ENCODE measurements at places on chromosomes 7 and 10. TPM values are rescaled to one million over a fixed set of nuclear protein-coding genes. Genes with fewer than 3 reads are reported as not detected.

The ACSL5 gene
- total RNA-seq, result 17.6 TPM

DNA sequence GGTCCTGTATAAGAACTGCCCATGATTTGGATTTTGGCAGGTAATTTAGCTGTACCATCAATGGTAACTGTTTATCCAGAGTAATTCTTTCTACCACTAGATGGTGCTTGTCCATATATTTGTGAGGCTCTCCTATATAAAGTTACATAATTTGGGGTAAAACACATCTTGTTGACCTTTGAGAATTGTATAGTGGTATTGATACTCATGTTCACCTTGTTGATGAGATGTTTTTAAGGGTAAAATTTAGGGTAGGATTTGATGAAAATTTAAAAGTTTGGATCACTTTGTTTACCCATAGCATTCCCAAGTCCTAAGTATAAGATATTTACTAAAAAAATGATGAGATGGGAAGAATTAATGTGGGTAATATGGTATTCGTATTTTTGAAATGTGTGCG, 31.6 kb downstream of the ST7 start:
- peak; percentile 33 for DNase-seq

GRCh38 chr10:17793823-17794644, 15.1 kb upstream of the MRC1 start:
- DNase-seq, result no peak

The IDI1 gene
- total RNA-seq, result 75.5 TPM

- no peak for DNase-seq
Observed at GRCh38 chr10:98444314-98445006, 2.3 kb downstream of the HPS1 start.

- peak; percentile 32 for DNase-seq
Observed at GRCh38 chr7:21690705-21691104, 147.9 kb downstream of the DNAH11 start.

- no peak for DNase-seq
Observed at GRCh38 chr7:95793658-95794057, 21.3 kb downstream of the DYNC1I1 start.

GRCh38 chr10:35435824-35436223, 99.5 kb downstream of the CCNY start:
- DNase-seq, result no peak

The VSTM4 gene
- not detected for total RNA-seq

The OPALIN gene
- not detected for total RNA-seq

The NKX6-2 gene
- total RNA-seq, result not detected

GRCh38 chr7:129650056-129650758, 38.7 kb downstream of the NRF1 start:
- no peak for DNase-seq

DNA sequence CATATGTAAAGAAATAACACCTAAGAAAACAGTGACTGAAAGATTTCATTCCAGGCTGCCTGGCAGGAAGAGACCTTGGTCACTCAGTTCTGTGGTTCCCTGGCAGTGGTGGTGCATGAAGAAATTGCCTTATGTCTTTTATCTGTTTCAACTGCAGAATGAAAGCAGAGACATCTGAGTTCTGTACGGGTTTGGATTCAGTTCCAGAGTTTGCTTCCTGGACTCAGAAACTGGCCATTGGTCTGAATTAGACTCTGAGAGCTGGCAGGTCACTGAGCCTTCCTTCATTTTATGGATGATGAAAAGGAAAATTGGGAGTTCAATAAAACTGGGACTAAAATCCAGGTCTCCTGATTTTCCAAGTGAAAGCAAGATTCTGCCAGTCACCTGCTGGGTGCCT, 428.9 kb upstream of the AUTS2 start:
- DNase-seq, result no peak

All from M059J (cell line).